DMS53 (cell line): ENCODE measurements at places on chromosomes 1 and 21.
A peak's percentile ranks its signal among the peaks of the same experiment; 100 is the strongest.

DNA sequence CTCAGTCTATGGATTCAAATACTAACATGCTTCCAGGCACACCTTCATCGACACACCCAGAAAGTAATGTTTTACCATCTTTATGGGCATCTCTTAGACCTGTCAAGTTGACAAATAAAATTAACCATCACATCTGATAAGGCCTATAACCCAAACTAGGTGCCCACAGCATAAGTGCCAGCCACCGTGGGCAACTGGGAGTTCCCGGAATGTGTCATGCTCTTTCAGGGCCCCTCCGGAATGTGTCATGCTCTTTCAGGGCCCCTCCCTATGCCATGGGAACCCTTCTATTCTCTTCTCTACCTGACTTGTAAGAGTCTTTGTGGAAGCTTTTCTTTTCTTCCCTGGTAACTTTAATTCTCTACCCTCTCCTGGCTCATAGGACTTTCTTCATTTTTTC lies 26.6 kb downstream of the KRTAP24-1 start:
- no peak for DNase-seq

DNA sequence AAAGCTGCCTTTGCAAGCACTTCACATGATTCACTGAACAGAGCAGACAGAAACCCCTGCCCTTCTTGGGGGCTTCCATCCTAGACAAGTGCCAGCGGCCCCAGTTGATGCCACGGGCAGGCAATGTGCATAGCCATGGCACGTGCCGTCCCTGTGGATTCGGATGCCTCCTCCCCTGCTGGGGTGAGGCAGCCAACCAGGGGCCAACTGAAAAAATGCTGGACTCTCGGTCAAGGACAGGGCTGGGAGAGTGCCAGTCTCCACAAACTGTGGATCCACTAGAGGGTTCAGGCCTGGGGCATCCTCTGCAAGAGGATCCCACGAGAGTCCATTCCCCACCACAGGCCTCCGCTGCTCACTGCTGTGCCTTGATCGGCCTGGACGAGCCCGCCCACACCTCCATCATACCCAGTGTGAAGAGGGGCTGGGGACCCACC lies 3.8 kb downstream of the JMJD4 start:
- no peak for DNase-seq

DNA sequence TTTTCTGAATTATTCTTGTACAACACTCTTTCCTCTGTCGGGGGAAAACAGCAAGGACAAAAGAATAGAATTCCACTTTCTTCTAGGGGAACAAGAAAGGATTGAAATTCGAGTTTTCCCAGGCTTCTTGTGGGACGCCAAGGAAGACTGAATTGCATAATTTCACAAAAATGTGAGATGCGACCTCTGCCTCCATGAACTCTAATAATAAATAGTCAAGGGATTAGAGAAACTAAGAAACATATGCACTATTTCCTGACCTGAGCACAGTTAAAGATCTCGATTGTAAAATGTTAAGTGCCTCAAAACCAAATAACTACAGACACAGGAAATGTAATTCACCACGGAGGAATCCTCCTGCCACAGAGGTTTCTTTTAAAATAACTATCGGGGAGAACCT lies 117.3 kb upstream of the MARK1 start:
- no peak for DNase-seq

- DNase-seq: peak; percentile 61
Measured at GRCh38 chr1:164673584-164674214, 114.7 kb downstream of the PBX1 start.

DNA sequence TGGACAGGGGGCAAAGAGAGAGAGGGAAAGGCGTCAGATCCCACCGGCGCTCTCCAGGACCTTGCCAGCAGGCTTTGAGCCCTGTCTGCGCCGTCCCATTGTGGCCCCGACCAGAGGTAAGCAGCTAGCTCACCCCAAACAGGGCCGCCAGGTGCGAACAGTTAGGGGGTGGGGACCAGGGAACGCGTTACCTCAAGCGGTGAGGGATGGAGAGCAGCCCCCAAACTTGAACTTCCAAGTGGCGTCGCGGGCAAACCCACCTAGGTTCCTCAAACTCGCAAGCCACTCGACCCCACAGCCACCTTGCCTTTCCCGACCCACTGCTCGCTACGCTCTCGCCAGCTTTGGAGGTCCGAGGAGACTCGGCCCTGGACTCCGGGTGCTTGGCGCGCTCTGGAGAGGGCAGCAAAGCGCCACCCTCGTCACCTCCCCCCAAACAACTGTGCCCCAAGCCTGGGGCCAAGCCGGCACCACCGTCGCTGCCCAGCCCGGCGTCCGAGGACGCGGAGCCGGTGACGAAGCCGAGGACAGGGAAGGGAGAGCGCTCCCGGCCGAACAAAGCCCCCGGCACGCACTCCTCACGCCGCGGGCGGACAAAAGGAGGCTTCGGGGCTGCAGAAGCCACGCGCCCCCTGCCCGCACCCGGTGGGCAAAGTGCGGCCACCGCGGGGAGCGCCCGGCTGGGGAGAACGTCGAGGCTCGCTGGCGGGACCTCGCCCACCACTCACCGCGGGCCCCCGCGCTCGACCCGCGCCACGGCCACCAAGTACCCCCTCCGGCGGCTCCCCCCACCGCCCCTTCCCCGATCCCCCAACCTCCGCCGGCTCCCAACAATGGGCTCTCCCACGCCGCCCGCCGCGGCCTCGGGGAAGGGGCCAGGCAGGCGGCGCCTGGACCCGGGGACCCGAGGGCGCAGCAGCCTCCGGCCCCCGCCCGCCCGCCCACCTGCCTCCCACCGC lies 976 bp downstream of the SSBP3 start:
- peak; percentile 55 for DNase-seq

GRCh38 chr1:67484492-67484891 lies 54.3 kb upstream of the SERBP1 start:
- no peak for DNase-seq

DNA sequence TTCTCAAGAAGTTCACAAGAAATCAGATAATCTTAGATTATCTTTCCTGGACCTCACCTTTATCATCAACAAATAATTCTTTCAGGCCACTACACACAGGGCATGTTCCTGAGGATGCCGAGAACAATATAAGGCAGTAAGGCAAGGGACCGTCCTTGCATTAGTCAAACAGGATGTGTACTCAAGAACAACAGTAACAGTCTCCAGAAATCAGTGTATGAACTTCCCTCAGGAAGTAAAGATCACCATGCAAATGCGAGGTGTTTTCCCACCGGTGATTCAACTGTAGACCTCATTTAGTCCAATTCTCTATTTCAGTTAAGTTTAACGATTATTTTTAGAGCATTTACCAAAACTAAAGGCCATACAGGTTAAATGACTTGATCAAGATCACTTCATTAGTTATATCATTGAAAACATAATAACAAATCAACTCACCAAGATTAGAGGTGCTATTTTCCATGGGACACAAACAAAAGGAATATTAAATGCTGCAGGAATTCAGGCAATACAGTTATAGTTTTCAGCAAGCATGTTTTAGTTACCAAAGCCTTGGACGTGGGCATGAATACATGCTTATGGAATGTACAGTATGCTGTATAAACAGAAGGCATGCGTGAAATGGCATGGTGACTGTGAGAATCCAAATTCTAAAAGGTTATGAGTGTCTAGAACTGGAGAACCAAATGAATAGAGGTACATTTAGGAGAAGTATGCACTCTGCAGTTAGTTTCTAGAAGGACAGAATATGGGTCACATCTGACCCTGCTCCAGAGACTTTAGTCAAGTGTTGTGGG lies 145.2 kb downstream of the TNR start:
- no peak for DNase-seq

DNA sequence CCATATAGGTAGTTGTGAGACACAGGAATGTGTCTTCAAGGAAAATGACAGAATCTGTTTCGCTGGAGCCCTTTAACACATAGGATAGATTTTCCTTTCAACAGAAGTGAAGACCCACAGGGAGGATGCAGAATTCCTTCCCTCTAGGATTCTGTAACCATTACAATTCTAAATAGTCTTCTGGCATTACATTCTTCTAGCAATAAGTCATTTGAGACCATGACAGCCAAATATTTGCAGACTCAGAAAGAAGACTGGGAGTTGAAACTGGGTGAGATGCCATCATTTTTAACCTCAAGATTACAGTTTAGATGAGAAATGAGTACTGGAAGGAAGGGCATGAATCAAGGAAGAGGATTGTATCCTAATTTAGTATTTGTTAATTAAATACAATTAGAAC lies 61.6 kb downstream of the ZBTB18 start:
- no peak for DNase-seq

GRCh38 chr1:114108751-114109255 lies 44.9 kb downstream of the SYT6 start:
- DNase-seq: no peak

GRCh38 chr1:156803086-156803851 lies 13.4 kb downstream of the SH2D2A start:
- no peak for DNase-seq

GRCh38 chr21:42861311-42861847 lies 18.0 kb downstream of the WDR4 start:
- DNase-seq: no peak

DNA sequence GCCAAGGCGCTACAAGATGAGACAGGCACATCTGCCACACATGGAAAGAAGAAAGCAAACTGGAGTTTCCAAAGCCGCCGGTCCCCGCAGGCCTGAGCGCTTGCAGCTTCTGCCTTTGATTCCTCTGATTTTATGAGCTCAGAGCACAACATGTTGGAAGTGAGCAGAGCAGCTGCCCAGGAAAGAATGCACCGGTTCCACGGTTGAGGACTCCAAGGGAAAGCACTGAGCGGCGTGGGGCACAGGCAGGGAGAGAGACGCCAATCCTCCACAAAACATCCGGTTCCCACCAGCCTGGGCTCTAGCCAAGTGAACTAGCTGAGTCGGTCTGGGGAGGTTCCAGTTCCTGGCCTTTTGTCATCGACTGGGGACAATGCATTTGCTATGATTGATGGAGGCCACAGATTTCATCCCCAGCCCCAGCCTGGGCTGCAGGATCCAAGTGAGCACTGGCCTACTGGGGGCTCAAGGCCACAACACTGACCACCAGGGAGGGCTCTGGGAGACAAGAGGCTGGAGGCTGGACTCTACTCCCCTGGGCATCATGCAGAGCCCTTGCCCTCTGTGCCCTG lies 253.1 kb upstream of the IRF2BP2 start:
- peak; percentile 50 for DNase-seq

GRCh38 chr1:5611851-5612250 lies 380.4 kb downstream of the NPHP4 start:
- DNase-seq: no peak

- no peak for DNase-seq
Measured at GRCh38 chr1:39333296-39333695, 128.8 kb downstream of the MACF1 start.

DNA sequence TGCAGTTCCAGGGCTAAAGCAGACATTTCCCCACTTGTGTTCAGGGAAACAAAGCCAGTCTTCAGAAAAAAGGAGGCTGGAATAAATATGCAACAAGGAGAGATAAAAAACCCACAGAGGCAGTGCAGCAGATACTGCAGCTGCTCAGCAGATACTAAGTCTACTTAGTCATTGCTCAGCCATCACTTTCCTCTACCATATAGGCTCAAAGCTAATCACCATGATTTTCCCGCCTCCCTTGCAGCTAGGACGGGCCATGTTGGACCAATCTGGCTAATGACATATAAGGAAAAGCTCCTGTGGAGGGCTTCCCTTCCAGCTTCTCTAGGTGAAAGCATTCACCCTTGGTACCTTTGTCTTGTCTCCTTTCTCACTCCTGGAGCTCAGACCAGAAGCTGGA lies 10.0 kb upstream of the EFHD2 start:
- peak; percentile 12 for DNase-seq

DNA sequence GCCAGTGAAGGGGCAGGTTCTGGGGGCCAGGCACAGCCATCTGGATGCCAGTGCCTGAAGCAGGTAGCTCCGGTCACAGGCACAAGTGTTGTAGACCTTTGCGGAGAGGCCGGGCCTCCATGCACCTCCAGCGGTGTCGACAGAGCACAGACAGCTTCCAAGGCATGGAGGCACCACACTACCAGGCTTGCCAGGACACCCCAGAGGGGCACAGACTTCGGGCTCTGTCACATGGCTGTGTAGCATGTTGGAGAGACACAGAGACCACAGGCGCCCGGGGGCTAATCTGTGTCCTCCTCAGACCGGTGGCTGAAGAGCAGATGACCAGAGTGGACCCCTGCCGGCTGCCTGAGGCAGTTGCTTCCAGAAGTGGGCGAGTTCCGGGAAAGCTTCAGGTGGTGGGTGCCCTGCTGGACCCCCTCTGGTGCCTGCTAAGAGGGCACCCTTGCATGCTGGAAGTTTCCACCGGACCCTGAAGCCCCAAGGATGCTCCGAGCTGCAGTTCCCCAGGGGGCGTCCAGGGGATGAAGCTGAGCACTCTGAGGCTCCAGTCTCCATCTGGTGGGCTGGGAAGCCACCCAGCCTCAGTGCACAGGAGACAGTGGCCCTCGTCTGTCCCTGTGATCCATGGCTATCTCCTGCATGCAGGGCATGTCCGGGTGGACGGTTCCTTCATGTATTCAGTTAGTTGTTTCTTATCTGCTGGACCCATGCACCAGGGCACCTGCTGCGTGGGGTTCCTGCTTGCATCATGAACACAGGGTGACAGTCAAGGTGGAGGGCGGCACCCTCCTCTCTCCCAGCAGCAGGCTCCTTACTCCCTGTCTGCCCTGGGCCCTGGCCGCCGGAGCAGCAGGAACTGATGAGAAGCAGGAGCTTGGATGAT lies 82.4 kb downstream of the OBSCN start:
- DNase-seq: no peak

- peak; percentile 30 for DNase-seq
Measured at GRCh38 chr1:169305948-169306347, 61.6 kb downstream of the NME7 start.

DNA sequence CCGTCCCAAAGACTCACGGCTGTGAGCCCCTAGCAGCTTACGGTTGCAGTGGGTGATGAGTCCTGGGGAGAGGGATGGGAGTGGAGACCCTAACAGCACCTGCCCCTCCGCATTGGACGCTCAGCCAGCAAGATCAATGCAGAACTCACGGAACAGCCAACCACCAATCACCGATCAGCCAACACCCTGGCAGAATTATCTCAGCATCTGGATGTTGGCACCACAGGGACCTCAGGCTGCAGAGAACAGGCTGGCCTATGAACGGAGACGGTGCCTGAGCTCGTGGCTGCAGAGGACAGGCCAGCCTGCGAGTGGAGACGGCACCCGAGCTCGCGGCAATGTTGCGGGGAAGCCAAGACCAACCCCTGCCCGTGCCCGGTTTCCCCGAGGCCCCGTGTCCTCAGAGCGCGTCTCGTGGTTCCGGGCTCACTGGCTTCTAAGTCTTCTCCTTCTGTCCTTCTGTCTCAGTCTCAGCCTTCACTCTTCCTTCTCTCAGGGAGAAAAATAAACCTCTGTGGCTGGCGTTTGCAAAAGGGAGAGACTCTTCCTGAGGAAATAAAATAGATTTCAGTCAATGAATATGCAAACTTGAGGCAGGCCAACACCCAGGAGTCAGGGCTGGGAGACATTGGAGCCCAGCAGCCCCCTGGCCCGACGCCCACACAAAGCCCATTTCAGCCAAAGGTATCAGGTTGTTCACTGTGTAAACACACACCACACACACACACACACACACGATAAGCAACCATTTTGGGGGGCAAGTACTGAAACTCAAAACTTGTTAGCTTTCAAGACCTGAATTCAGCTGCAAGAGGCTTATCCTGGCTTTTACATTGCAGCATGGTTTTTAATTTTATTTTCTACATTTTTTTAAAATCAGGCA lies 67.8 kb downstream of the SIK1 start:
- DNase-seq: no peak

GRCh38 chr21:38942748-38943211 lies 137.1 kb downstream of the ETS2 start:
- DNase-seq: peak; percentile 65
